ENCODE measurements at places on chromosomes 4 and X.

- peak; percentile 27 for DNase-seq
Observed at GRCh38 chr4:23889391-23889790, 456 bp downstream of the PPARGC1A start.

- DNase-seq = no peak
Observed at GRCh38 chrX:42771506-42772335, 6.2 kb downstream of the PPP1R2C start.

DNA sequence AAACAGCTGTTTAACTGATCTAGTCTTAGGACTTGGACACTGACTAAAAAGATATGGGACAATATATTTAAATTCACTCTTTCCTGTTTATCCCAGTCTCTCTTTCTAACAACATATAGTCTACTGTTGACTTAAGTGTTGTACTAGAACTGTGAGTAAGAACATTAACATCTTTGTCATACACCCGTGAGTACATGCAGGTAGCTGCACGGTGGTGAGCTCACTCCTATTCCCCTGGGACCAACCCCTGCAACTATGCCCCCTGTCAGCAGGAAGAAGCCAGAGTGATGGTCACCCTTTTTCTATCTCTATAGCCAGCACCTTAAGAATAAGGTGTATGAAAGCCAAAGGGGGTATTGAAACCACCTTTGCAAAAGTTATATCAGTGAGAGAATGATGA, 17.6 kb downstream of the TBL1X start:
- DNase-seq = no peak

DNA sequence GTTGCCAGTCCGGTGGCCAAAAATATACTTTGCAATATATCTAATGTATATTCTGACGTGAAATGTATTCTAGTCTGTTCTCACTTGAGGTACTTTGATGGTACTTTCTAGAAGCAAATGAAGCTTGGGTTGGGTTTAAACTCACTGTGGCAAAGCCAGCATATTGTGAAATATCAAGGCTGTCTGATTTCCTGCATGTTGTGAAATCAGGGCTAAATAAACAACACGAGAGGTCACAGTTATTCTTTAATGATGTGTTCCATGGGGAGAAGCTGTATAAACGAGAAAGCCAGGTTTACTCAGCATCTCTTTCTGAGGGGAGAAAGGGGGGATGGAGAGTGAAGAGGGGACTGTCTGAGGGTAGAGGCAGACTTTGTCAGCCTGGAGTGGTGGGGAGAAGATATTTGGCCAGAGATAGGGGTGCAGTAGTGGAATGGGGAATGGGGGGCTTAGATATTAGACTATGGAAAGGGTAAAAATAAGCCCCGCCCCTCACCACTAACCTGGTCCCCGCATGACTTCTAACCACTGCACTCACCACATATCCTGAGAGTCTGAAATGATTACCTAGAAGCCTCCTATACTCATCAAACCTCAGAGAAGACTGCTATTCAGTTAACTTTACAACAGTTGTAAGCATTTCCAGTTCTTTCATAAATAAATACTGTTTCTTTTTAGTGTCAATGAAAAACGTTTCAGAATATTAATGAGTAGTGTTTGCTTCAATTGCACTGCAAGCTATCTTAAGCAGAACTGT, 5.9 kb upstream of the SCARB2 start:
- DNase-seq = peak; percentile 80

GRCh38 chr4:118683513-118683912, 1.7 kb upstream of the METTL14 start:
- DNase-seq = peak; percentile 7

GRCh38 chr4:184684491-184685189, 35.1 kb downstream of the PRIMPOL start:
- peak; percentile 17 for DNase-seq

DNA sequence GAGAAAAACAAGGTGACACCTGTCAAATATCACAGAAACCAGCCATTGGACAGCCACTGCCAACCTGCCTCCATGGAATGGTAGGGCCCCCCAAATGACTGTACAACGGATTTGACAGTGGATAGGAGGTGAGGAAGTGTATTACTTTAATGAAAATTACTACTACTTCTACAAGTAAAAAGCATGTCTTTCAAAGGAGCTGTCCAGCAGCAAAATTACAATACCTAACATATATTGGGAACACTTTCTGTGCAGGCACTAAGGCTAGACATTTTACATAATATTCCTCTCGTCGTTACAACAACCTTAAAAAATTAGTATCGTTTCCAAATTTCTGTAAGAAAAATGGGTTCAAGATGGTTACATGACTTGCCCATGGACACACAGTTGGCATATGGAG, 14.9 kb downstream of the PPP3CA start:
- no peak for DNase-seq

All from cardiac fibroblast (primary cell).